Stimulated activated CD4-positive, alpha-beta T cell treated with anti-CD3 and anti-CD28 coated beads, Interleukin-12 subunit alpha, Interleukin-12 subunit beta, amount 100 ng/mL, for 4 hours (primary cell): ENCODE measurements at places on chromosomes 2 and 18.

DNA sequence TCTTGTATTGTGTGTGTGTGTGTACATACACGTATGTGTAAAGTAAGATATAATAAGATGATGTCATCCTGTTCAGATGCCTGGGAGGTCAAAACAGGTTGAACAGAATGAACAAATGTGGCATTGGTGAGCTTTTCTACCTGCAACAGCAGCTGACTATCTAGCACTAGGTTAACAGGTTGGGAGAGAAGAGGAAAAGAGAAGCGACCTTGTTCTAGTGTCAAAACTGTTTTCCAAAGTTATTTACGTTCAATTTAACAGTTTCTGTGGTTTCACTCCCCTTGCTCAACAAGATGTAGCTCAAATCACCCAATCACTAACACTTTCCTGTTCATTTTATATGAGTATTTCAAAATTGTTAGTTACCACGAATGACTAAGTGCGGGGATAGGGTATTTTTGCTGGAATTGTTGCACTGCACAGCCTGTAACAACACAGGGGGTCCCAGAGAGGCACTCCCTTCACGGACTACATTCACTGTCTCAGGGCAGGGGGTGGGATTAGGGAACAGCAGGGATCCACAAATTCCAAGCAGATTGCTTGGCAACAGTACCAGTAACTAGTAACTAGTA, 67.5 kb upstream of the DTNB start:
- DNase-seq: no peak

GRCh38 chr2:129233751-129234406, 745.6 kb upstream of the RAB6C start:
- no peak for DNase-seq

DNA sequence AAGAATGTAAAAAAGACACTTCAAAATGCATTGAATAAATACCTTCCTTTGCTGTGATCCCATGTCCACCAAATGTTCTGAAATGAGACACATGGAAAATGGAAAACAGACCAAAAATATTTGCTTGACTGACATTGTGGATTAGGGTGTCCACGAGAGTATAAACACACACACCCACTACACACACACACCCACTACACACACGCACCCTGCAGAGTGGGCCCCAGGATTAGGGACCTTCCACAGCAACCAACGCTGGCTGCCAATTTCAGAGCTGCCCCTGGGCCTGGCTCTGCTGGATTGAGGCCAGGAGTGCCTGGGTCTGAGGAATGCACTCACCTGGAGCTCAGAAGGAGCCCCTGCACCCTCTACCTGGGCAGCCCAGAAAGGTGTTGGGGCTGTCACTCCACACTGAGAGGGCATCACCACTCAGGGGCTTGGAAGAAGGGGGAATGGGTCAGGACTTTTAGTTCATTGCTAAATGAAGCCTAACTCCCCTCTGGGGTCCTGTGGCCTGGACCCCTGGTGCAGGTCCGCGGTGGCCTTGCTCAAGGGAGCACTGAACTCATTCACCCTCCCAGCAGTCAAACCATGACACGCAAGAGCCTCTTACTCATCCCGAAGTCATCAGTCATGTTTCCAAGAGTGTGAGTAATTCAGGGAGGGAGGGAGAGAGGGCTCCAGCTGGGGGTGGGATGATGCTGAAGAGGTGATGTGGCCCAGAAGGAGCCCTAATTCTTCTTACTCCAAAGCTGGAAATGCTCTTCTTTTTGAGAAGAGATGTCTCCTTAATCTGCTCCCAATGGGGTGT, 50.2 kb upstream of the PLB1 start:
- DNase-seq: peak; percentile 45

- DNase-seq: no peak
These were observed 3.9 kb upstream of the ID2 start for GRCh38 chr2:8677646-8678592.

DNA sequence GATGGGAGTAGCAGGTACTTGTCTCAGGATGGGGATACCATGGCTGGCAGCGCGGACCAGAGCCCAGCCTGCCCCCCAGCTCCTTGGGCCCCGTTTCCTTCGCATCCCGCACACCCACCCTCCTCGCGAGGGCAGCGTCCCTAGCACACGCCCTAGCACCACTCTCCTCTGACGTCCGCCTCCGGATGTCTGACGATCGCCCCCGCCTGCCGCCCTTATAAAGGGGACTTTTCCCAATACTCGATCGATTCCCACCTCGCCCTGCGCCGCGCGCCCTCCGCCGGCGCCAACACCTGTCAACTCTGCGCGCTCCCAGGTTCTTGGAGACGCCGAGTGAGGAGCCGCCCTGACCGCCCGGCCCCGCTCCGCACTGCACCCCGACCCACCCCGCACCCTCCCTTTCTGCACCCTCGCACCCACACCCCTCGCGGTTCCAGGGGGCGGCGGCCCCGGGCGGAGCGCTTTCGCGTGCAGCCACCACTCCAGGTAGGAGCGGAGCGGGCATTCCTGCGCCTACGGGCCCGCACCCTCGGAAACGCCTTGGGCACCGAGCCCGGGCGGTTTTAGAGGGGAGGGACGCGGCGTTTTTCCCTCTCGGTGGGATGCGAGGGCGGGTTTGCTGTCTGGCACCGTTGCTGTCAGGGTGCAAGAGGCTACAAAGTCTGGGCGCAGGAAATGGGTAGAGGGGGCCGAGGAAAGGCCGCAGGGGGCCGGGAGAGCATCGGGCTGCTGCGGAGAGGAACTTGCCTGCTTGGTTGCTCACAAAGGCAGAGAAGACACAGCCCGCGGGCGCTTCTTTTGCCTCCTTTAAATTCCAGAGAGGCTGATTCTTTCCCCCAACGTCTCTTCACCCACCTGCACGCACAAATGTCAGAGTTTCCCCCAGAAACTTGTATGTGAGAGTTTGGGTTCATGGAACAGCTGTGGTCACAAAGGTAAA, at the start of gene SLC5A7:
SLC5A7 (plus strand) TSS at position 247 of the 940 bp plus-strand sequence. CDS start 1,632 bp downstream, outside the sequence.
- no peak for DNase-seq

- no peak for DNase-seq
These were observed 1027.7 kb downstream of the TMEM182 start for GRCh38 chr2:103789381-103790095.

DNA sequence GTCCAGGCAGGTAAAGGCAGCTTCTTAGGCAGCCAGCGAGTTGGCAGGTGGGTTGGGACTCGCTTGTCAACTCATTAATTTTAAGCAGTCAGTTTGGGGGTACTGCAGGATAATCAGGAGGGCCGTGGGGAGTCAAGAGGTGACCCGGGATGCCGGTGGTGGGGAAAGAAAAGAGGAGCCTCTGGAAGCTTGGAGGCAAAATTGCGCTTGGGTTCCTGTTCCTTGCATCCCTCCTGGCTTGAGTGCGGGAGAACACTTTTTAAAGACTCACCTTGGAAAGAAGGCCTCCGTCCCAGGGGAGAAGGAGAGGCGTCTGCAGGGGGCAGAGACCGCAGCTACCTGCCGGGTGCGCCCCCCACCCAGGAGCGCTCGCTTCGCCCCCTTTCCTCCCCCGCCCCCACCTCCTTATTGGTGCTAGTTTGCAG, at the start of gene KCNJ3:
KCNJ3 (plus strand) TSS at position 400 of the 425 bp plus-strand sequence. CDS start 81 bp downstream, outside the sequence.
- DNase-seq: no peak
